ENCODE measurements at places on chromosomes 2 and 18.

- no peak for DNase-seq
These were observed 488.7 kb upstream of the ACVR2A start for GRCh38 chr2:147356157-147356556.

DNA sequence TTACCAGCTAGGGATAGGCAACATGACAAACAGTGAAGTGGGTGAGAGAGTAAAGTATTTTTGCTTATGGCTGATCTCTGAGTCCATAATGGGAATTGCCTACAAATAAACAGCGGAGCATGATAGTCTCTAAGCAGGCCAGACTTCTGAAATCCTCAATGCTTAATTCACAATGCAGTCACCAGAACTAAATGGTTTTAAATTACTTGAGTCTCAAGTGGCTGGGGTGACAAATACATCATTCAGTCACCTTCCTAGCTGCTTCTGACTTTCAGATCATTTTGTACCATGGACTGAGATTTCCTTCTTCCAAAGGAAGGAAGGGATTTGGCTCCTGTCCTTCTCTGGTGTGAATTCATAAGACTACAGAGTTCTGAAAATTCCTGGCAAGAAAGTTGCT is 82.8 kb upstream of the RMP24 start:
- DNase-seq, result no peak

DNA sequence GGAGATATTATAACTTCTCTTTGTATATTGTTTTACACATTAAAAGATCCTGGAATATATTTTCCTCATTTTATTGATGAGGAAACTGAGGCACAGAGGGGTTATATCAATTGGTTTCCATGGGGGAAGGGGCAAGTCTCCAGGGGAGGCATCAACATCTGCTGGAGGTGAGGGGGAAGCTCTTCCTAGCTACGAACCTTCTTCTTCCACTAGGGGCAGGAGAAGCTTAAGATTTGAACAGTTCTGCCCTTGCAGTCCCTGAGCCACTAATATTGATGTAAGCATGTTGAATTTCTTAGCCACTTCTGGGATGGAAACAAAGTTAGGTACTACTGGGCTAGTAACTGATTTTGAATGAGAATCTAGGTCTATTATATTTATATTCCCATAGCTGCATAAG is 140.1 kb upstream of the AQP4 start:
- no peak for DNase-seq

DNA sequence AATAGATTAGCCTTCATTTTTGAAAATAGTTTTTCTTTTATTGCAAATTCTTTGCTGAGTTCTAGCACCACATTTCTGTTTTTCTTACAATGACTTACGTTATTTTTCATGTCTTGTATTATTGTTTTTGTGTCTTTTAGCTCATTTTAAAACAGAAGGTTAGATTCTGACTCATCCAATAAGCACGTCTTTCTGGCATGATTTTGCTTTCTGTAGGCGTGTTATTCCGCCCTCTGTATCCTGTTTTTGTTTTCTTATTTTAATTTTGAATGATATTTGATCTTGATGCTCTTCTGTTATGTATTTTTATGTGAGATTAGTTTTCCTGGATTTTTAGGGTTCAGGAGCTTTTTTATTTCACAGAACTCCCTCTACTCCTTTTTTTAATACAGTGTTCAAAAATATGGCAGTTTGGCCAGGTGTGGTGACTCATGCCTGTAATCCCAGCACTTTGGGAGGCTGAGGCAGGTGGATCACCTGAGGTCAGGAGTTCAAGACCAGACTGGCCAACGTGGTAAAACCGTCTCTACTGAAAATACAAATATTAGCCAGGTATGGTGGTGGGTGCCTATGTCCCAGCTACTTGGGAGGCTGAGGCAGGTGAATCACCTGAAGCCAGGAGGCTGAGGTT is 145.0 kb downstream of the CLIP4 start:
- DNase-seq, result no peak

DNA sequence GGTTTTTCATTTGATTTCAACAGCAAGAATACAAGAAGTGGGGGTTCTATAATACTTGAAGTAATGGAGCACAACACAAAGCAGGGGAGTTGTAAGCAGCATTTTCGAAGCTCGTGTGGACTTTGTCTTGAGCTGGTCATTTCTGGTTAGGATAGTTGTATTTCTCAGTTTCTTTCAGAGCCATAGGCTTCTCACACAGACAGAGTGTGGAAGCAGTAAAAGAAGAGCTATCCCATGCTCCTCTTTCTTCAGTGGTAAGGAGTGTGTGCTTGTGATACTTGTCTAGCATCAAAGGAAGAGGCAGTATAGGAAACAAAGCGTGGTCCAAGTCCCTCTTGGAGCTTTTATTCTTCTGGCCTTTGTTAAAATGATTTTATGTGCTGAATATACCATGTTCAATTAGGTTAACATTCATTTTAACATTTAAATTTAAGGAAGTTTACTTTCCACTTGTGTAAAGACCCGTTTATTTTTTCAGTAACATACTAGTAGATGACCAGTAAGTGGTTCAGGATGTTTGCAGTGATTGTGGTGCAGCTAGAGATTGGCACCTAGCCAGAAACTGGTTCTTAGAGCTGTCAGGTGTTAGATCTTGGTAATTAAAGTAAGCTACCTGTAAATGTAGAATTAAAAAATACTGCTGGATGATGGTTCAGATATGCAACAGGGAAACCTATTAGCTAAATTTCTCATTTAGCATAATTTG is 14.6 kb downstream of the CCNYL1 start:
- DNase-seq, result no peak

DNA sequence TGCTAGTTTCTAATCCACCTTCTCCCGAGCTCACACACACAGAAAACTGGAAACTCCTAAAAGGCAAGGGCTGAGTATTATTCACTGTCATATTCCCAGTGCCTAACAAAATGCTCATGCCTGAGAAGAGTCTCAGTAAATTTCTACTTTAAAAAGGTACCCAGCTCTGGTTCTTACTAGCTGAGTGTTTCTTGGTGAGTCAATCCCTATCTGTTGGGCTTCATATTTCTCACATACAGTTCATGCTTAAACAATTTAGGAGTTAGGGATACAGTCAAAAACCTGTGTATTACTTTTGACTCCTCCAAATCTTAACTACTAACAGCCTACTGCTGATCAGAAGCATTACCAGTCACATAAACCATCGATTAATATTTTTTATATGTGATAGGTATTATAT is 204.9 kb downstream of the EN1 start:
- DNase-seq, result no peak

DNA sequence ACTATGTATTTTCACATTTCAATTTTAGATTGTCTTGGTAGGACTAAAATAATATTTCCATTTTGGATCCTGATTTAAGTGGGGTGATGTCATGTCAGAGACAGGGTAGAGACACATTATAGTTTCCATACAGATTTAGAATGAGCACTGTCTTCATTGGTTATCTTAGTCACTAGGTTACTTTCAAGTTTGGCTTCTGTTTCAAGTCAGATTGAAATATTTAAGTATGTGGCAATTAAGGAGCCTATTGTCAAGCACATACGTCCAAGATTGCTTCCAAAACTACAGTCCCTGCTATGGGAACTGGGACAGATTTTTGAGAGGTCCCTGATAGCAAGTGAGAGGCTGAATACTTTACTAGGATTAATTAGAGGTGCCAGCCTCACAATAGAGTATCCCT is 89.2 kb upstream of the FAM117B start:
- DNase-seq, result no peak

DNA sequence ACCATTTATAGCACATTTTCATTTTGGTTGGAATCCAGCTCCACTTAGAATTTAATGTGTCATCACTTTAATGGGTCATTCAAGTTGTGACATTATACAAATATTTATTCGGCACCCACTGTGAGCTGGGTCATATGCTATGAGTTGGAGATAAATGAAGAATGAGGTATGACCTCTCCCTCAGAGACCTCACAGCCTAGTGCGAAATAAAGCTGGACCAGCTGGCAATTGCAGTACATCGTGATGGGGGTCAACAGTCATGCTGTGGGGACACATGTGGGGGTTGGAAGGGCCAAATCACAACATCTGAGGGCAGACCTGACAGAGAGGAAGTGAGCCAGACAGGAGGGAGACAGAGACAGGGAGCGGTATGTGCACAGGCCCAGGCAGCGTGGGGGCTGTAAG is 175.4 kb downstream of the MAIP1 start:
- DNase-seq, result no peak

- DNase-seq, result no peak
These were observed 15.2 kb downstream of the PAX3 start for GRCh38 chr2:222283634-222284033.

DNA sequence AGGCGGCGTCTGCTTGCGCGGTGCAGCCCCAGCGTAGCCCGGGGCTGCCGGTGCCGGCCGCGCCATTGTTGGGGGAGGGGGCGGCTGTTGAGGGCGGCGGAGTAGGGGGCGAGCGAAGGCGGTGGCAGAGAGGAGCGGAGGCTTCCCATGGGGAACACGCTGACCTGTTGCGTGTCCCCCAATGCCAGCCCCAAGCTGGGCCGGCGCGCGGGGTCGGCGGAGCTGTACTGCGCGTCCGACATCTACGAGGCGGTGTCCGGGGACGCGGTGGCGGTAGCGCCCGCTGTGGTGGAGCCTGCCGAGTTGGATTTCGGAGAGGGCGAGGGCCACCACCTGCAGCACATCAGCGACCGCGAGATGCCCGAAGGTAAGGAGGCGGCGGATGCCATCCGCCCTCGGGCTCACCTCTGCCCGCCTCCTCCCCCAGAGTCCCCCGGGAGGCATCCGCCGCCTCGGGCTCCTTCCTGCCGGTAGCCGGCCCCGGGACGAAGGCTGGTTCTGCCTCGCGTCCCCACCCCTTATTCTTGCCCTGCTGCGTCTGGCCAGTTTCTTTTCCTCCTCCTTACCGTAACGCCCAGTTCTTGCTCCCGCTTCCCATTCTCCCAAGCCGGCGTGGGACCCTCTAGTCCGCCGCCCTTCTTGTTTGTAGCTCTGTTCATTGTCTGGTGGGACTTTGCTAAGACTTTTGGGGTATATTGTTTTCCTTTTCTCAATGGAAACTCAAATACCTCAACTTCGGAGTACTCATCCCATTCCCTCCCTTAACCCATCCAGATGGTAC is 500 bp downstream of the CCNYL1 start:
- DNase-seq, result no peak

DNA sequence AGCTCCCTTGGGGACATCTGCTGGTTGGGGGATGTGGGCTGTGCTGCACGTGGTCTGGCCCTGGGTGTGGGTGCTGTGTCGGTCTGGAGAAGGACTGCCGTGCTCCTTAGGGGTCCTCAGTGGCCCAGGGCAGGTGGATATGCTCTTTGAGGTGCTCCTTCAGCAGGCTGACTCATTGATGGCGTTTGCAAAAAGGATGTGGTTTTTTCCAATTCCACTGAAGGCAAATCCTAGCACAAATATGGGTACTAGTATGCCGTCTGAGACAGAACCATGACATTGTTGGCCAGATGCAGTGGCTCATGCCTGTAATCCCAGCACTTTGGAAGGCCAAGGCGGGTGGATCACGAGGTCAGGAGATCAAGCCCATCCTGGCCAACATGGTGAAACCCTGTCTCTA is 3.3 kb downstream of the PPP1R7 start:
- no peak for DNase-seq

GRCh38 chr2:113692698-113693428 is 63.6 kb downstream of the SLC35F5 start:
- DNase-seq, result no peak

DNA sequence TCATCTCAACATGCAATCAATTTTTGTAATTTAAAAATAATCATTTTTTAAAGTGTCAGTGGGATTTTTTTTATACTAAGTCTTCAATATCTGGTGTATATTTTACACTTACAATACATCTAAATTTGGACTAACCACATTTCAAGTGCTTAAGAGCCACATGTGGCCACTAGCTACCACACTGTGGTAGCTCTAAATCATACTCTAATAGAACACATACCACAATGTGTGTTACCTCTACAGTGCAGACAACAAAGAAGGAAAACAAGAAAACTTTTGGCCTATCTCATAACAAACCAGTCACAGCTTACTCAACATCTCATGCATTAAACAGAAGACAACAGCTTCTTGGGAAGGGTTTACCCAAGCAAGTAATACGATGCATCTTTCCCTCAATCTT is 24.5 kb downstream of the PIAS2 start:
- no peak for DNase-seq

DNA sequence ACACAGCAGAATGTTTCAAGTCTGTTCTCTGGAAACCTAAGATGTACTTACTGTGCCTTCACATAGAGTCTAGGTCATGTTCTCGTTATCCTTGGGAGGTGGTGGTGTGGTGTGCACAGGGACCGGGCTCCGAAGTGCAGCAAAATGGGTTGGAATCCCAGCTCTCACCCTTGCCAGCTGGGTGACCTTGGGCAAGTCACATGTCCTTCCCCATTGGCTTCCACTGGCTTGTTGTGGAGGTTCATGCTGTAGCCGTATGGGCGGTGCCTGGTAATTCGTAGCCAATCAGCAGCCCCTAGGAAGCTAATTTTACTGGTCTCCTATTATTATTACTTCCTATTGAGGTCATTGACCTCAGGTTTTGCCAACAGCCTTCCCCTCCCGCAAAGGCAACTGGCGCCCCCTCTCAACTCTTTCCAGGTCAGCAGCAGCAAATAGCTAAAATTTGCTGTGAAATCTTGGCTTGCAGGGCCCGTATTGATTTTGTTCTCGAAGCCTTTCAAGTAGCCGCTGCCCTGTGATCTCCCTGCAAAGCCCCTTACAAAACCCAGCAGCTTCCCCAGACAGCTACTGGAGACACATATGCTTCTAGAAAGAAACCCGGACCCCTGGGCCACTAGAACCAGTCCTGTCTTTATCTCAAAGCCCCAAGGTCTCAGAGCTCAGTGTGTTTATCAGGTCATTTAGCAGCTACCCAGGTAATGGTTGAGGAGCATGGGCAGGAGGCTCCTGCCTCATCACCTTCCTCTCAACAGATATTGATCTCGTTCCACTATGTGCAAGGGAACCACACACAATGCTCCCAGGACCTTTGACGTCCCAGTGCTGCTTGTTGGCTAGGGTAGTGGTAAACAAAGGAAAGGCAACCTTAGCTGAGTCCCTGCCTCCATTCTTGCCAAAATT is 66.5 kb upstream of the SLC1A4 start:
- DNase-seq, result no peak

GRCh38 chr2:221104361-221104811 is 467.7 kb downstream of the EPHA4 start:
- no peak for DNase-seq

- DNase-seq, result no peak
These were observed 120.0 kb downstream of the AQP4 start for GRCh38 chr18:26745288-26746181.

DNA sequence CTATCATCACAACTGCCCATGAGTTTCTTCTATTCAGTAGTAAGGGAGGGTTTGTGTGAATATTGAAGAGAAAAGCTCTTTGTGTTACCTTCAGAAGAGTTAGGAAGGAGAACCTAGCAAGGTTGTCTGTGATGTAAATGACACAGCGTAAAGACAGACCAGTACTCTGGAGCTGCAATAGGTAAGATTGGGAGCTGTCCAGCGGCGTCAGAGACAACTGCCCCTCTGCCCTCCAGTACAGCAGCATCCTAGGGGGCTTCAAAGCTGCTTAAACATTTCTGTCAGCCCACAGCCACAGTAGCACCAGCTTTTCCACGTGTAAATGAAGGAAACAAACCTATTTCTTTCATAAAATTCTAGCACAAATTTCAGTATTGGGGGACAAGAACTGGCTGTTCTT is 34.5 kb downstream of the NYAP2 start:
- no peak for DNase-seq

Measured in stimulated activated CD4-positive, alpha-beta T cell treated with anti-CD3 and anti-CD28 coated beads, Interleukin-1b, Interleukin-23, amount 100 ng/mL, for 1 hour (primary cell).